Stimulated activated CD8-positive, alpha-beta memory T cell treated with anti-CD3 and anti-CD28 coated beads, Interleukin-15, amount 100 ng/mL, for 1 hour (primary cell): ENCODE measurements at places on chromosomes 3 and 15.

- no peak for DNase-seq
These were observed 87.6 kb upstream of the MYZAP start for GRCh38 chr15:57503911-57504598.

- no peak for DNase-seq
These were observed 100.8 kb upstream of the ADPGK start for GRCh38 chr15:72884311-72884710.

DNA sequence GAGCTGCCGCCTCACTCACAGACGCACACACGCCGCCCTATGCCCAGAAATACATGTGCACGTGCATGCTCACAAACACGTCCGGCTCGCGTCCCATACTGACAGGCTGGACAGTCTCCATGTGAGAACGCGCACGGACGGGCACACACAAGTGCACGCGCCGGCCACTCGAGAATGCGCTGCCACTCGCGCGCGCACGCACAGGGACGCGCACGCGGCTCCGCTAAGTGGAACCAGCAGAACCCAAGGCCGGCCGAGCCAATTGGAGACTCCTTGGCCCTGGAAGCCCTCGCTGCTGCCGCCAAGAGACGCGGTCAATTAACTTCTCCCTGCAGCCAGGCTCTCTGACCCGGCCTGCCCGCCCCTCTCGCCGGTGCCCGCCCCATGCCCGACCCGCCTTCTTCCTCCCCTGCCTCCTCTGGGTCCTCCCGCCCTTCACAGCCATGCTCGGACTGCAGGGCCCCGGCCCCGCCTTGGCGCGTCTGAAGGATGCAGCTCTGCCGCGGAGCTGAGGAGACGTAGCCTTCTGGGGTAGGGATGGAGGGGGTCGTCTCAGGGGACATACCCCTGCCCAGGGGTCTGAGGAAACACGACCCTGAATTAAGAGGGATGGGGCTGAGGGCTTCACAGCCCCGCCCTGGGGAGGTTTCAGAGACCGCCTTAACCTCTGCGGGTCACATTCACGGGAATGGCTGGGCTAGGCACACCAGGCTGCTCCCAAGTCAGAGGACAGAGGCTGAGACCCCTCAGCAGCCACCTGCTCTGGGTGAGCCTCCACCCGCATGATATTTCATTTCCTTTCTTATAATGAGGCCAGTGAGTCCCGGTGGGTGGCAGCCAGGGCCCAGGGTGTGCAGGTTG, 15.0 kb downstream of the PTH1R start:
- no peak for DNase-seq

DNA sequence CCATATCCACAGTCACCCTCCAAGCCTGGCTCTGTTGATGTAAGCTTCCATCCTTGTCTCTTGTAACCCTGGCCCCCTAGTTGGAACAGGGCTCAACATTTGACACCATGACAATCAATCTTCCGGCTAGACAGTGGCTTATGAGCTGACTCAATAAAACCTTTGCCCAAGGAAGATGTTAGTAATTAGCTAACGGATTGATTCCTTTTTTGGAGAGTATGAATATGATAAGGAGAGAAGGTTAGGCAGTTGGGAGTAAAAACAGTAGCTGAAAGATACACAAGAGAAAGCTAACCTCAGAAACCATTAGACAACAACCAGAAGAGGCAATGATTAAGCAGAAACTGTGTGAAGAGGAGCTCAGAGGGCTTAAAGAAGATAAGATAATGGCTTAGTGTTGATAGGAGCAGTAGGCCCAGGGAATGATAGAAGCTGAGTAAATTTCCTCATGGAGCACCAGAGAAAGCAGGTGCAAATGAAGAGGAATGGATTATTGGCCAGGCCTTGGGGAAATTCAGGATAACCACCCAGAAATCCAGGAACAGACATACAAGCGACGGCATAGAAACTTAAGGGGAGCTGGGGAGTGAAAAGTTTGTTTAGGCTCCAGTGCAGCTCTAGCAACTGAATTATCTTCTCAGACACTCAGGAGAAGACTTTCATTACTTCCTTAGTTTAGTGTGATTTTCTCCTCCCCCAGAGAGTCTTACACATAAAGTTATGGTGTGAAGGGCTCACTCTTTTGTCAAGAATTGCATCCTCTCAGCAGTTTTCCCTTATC, 7.8 kb upstream of the RFX7 start:
- DNase-seq: no peak

- no peak for DNase-seq
These were observed 80.5 kb downstream of the CDIN1 start for GRCh38 chr15:36659917-36660316.

- DNase-seq: no peak
These were observed 770 bp downstream of the TBC1D5 start for GRCh38 chr3:17741621-17742101.

GRCh38 chr3:29919571-29919970, 638.7 kb downstream of the RBMS3 start:
- no peak for DNase-seq

- no peak for DNase-seq
These were observed 225.1 kb downstream of the UACA start for GRCh38 chr15:70538278-70538677.

DNA sequence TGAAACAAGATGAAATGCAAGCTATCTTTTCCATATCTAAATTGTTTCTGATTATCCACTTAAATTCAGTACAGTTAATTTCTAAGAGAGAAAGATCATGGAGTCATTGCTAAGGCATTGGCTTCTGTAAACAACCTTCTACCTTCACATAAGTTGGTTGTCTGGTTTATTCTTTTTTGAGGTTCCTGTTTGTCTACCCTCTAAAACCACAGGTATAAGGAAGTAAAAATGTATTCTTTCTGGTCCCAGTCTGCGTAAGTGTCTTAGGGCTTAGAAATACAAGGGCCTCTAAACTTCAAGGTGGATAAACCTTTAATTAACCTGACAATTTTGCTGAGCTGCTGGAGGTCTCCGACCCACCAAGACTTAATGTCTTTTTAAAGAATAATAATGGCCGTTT, 3.6 kb upstream of the ATOSA start:
- DNase-seq: no peak

DNA sequence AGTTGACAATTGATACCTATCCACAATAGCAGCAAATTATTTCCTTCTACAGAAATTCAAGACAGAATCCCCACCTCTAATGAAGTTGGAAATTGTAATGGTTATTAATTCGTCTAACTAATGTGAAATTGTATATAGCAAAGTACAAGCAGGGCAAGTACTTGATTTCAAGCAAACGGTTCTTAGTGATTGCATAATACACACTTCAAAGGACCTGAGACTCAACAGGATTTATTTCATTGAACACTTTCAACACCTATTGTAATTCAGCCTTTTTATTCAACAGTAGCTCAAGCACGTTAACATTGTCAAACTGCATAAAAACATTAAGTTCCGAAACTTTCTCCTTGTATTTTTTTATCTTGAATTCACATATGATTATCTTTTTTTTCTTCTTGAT, 40.2 kb upstream of the AGTR1 start:
- DNase-seq: no peak

- DNase-seq: no peak
These were observed 21.3 kb downstream of the SLC35G2 start for GRCh38 chr3:136840252-136840651.
